ENCODE measurements at places on chromosomes 3 and 15. TPM values are rescaled to one million over a fixed set of nuclear protein-coding genes. Genes with fewer than 3 reads are reported as not detected.

Gene THUMPD3
- 39.4 TPM for total RNA-seq

Gene P2RY12
- total RNA-seq, result not detected

Gene P2RY14
- 1.8 TPM for total RNA-seq

Gene SMAD3
- total RNA-seq, result 113 TPM

Gene MKRN2OS
- not detected for total RNA-seq

Gene FHIT
- 230 TPM for total RNA-seq

- no peak for DNase-seq
These were observed 101.6 kb downstream of the CFAP44 start for GRCh38 chr3:113339616-113340244.

GRCh38 chr3:50221051-50221410 lies 15.0 kb upstream of the GNAI2 start:
- no peak for DNase-seq

DNA sequence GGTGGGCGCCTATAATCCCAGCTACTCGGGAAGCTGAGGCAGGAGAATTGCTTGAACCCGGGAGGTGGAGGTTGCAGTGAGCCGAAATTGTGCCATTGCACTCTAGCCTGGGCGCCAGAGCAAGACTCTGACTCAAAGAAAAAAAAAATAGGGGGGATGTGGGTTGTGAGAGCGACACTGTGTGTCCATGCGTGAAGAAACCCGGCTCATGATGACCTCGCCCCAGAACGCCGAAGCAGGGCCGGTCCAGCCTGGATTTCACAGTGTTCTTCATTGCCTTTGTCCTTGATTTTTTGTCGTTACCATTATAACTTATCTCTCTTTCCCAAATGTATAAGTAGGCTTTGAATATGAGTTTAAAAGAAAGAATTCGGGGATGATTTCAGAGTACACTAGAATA lies 128.7 kb downstream of the PGPEP1L start:
- no peak for DNase-seq

DNA sequence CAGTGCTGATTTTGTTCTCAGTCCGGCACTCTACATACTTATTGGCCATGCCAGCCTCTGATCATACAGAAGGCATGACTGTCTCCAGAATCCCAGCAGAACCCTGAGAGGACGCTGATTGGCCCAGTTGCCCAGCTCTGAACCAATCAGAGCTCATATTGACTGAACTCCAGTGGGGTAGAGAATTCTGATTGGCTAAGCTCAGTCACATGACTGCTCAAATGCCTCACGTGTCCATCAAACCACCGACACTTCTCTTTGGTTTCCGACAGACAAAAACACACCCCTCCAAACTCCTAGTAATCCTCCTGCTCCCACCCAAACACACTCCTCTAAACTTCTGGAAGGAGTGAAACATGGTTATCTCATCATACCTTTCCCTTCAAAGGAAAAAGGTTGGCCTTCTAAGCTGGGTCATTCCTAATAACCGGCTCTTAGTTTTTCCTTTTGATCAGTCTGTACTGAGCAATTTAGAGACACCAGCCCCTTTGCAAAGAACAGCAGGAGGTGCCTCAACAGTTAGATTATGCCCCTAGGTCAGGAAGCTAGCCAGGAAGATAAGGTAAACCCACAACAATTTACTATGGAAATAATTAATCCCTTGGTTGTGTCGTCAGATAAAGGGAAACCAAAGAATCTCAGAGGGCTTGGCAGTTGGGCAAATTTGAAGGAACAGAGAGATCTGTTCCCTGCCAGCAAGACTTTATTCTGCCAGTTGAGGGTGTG lies 187.8 kb downstream of the TLE3 start:
- DNase-seq, result no peak

DNA sequence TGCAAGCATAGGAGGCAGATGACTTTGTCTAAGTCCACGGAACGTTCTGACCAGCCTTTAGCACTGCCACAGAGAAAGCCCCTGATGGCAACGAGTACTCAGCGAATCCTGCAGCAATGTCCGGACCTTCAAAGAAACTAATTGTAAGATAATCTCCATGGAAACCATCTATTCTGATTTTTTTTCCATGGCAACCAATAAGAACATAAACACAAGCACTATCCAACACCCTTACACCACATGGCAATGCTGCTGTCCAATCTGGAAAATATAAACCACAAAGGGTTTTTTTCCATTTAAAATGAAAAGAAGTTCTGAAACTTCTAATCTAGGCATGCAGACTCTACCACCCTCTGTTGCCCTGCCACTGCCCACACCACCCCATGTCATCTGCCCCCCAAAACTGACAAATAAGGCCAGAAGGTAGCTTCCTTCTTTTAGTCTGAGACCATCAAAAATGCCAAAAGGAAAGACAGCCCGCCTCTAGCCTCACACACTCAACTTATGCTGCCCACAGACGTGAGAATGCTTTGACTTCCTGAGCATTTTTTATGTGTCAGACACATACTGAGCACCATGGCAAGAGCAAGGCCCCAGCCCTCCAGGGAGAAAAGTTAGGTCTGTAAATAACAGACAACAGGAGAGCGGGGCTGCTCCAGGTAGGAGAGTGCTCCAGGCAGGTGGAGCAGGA lies 44.5 kb downstream of the POC1A start:
- DNase-seq, result no peak

DNA sequence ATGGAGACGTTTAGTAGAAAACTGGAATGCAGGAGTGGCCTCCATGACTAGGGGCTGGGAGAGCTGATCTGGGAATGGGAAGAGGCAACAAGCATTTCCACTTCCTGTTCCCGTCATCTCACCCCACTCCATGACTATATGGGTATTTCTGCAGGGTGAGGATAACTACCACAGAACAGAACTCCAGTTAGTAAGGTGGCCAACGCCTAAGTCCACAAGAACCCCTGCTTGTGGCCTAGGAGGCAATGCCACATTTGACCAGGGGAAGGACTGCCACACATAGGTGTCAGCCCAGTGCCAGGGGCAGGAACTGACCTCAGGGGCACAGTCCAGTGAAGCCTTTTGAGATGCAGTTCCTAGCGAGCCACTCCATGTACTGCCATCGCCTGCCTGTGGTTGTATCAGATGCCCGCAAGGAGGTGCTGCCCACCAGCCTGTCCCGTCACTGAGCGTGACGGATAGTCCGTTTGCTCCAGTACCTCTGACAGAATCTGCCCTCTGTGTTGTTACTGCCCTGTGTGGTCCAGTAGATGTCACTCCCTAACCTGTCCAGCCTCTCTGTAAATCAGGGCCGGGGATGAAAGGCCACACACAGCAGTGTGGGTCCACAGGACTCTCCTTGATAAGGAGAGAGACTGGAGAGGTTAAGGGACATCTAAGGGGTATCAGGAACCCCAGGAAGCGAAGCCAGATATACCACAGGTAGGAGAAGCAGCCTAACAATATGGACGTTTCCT lies 3.5 kb upstream of the MTFMT start:
- no peak for DNase-seq

- no peak for DNase-seq
These were observed 8.5 kb downstream of the XPC start for GRCh38 chr3:14169871-14170270.

DNA sequence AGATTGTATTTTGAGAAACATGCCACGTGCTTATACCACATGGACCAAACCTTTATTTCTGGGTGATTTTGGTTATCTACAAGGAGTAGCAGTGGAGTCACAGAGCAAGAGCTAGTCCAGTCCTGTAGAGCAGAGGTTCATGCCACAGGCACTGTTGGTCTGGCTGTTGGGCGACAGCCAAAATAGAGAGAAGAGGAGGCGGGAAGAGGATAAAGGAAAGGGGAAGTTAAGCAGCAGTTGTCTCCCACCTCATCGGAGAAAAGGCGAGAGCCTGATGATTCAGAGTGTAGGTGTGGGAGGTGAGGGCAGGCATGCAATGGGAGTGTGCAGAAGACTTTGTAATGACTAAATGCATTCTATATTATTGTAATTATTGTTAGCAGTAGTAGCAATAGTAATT lies 237.5 kb upstream of the ROPN1 start:
- DNase-seq, result no peak

DNA sequence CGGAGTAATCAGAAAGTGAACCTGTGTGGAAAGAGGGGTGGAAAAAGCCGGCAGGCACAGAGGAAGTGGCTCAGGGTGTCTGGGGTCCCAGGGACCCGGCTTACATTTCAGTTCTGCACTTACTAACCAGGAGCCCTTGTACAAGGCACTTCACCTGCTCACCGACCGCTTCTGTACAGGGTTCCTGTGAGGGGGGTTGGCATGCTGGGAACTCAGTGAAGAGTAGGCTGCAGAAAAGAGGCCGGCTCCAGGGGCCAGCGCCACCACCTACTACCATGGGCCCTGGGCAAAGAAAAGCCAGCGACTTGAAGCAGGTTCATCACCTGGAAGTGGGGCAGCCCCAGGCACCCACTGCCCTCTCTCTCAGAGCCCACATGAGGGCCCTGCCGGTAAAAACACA lies 6.2 kb downstream of the STIMATE start:
- DNase-seq, result no peak

GRCh38 chr15:89888214-89888804 lies 5.5 kb downstream of the AP3S2 start:
- no peak for DNase-seq

GRCh38 chr15:92122259-92122658 lies 268.8 kb downstream of the SLCO3A1 start:
- DNase-seq, result no peak

- DNase-seq, result no peak
These were observed 270.1 kb downstream of the PDCD6IP start for GRCh38 chr3:34068505-34068904.

GRCh38 chr3:13215940-13216546 lies 142.8 kb upstream of the IQSEC1 start:
- no peak for DNase-seq

DNA sequence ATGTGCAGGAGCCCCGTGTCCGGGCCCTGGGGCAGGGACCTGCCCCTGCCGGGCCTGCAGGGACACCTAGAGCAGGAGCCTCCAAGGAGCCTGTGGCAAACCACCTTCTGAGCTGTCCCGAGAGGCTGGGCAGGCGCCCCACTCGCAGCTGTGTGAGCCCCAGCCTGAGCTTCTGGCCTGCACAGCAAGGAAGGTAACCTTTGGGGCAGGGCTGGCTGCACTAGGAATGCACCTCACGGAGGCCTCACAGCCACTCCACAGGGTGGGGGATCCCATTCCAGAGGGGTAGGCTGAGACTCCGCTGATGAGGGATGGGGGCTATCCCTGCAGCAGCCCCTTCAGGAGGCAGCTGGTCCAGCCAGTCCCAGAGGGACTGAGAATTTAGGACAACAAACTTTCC lies 68.1 kb downstream of the DNAJB8 start:
- DNase-seq, result no peak

- peak; percentile 24 for DNase-seq
These were observed 35.4 kb downstream of the ACP3 start for GRCh38 chr3:132352556-132353143.

GRCh38 chr3:58153371-58153770 lies 57.4 kb downstream of the DNASE1L3 start:
- no peak for DNase-seq

DNA sequence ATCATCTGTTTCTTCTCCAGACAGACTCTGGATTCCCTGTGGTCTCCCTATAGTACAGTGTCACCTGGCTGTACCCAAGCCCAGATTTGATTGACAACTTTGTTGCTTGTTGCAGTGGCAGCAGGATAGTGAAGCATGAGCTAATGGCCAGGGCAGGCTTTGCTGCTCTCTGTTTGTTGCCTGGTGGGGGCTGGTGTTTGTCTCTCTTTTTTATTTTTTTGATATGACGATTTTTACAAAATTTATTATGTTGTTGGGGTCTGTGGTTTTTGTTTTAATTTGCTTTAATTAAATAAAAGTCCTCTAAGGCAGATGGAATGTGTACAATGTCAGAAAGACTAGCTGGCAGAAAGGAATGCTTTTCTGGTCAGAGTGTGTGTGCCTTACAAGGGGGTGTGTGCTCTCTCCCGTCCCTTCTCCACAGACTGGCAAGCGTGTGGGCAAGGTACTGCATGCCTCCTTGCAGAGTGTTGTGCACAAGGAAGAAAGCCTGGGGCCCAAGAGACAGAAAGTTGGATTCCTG lies 15.2 kb upstream of the CLEC3B start:
- no peak for DNase-seq

GRCh38 chr15:89662893-89663626 lies 7.8 kb upstream of the KIF7 start:
- no peak for DNase-seq

DNA sequence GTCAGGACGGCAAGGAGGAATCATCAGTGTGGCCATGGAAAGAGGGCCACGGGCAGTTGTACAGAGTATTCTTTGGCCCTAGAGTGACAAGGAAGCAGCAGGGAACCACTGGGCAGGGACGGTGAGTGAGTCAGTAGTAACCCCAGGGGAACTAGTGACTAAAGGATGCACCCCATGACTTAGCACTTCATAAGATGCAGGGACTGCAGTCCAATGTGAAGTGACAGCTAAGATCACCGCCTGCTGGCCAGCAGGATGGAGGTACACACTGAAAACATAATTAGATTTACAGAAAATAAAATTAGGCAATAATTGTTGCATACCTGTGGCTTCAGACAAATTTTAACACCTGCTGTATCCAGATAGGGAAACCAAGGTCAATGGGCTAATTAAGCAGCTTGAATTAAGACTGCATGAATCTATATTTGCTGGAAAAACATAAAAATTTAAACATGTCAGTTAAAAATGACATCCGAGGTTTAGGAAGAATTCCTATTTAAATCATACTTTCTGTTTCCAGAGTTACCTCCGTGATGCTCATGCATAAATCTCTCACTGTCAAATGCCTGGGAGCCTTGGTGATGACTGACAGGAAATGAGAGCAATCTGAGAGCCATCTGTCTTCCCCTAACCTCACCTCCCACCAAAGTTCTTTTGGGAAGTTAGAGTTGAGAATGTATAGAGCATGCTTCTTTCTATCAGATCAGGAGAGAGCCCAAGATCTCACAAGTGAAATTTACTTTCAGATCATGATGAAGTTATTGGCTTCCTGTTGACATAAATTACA lies 56.5 kb downstream of the DCLK3 start:
- DNase-seq, result no peak

- peak; percentile 49 for DNase-seq
These were observed 12.5 kb downstream of the RAB27A start for GRCh38 chr15:55277116-55277564.

DNA sequence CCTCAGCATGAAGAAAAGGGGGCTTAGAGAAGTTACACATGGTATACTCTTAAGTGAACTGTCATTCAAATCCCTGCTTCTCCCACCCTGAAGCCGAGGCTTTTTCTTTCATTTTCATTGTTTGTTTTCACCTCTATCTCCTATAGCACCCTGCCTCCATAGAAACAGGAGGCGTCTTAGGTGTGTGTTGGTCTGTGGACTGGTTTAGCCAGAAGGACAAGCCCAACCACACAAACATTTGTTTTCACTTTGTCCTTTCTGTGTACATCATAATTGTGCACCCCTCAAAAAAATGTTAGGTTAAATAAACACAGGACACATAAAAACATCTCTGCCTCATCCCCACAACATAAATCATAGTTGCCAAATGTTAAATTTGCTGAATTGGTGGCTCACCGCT lies 73.3 kb upstream of the UBE2E2 start:
- no peak for DNase-seq

DNA sequence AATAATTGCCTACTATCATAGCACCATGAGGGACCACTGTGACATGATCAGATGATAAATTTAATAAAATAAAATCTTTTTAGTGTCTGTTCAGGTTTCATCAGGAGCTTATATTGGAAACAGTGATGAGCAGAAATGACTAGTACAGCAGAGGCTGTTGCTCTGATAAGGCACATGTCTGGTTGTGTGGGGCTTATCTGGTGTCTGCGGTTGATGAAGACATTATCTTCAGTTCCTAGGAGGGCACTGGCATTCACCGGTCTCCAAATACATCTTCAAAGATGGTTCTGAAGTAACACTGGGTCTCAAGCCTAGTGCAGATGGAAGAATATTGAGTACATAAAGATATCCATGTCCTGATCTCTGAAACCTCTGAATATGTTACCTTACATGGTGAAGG lies 125.3 kb downstream of the SUCNR1 start:
- DNase-seq, result no peak

Data from naive thymus-derived CD4-positive, alpha-beta T cell (primary cell).